CD4-positive, alpha-beta T cell treated with Interleukin-21 for 1 hour (primary cell): ENCODE measurements at places on chromosomes 7 and 10.

DNA sequence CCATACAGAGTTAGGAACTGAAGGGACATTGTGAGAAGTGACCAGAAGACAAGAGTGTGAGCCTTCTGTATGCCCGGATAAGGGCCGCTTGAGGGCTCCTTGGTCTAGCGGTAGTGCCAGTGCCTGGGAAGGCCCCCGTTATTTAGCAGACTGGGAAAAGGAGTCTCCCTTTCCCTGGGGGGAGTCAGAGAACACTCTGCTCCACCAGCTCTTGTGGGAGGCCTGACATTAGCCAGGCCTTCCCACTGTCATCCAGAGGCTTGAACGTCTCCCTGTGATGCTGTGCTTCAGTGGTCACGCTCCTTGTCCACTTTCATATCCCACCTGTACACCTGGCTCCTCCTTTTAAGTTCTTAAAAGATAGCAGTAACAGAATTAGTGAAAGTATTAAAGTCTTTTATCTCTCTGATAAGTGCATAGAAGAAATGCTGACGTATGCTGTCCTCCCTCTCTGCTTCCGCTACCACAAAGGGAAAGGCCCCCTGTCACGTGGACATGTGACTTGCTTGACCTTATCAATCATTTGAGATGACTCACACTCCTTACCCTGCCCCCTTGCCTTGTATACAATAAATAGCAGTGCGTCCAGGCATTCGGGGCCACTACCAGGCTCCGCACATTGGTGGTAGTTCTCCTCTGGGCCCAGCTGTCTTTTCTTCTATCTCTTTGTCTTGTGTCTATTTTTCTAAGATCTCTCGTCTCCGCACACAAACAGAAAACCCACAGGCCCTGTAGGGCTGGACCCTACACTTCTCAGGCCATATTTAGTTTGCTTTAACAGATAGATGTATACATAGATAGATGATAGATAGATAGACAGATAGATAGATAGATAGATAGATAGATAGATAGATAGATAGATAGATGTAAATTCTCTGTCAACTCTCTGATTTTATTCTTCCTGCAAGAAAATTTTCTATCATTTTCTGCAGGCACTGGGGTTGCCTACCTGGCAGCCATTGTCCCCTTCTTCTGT lies 131.5 kb upstream of the JCAD start:
- DNase-seq: no peak

DNA sequence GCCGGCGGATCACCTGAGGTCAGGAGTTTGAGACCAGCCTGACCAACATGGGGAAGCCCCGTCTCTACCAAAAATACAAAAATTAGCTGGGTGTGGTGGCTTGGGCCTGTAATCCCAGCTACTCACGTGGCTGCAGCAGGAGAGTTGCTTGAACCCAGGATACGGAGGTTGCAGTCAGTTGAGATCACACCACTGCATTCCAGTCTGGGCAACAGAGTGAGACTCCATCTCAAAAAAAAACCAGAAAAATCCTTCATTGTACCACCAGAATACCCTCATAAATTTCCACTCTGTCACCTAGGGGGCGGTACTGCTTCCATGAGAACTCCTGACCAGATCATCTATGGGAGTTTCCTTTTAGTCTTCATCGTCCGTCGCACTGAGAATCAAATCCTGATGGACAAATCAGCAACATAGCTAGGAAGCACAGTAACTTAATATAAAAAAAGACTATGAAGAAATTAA lies 225.8 kb upstream of the KLF14 start:
- peak; percentile 74 for DNase-seq

DNA sequence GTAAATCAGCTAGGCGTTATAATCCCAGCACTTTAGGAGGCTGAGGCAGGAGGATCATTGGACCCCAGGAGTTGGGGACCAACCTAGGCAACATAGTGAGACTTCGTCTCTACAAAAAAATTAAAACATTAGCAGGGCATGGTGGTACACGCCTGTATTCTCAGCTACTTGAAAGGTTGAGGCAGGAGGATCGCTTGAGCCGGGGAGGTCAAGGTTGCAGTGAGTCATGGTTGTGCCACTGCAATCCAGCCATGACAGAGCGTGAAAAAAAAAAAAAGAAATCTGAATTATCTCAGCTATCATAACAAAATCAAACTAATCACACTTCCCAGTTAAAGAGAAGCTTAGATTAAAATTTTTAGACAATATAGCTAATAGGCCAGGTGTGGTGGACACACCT lies 35.3 kb downstream of the ATAD1 start:
- DNase-seq: no peak

GRCh38 chr7:108134486-108134885 lies 4.3 kb upstream of the LAMB4 start:
- DNase-seq: no peak

- no peak for DNase-seq
Observed at GRCh38 chr7:140054751-140055150, 8.0 kb downstream of the PARP12 start.

DNA sequence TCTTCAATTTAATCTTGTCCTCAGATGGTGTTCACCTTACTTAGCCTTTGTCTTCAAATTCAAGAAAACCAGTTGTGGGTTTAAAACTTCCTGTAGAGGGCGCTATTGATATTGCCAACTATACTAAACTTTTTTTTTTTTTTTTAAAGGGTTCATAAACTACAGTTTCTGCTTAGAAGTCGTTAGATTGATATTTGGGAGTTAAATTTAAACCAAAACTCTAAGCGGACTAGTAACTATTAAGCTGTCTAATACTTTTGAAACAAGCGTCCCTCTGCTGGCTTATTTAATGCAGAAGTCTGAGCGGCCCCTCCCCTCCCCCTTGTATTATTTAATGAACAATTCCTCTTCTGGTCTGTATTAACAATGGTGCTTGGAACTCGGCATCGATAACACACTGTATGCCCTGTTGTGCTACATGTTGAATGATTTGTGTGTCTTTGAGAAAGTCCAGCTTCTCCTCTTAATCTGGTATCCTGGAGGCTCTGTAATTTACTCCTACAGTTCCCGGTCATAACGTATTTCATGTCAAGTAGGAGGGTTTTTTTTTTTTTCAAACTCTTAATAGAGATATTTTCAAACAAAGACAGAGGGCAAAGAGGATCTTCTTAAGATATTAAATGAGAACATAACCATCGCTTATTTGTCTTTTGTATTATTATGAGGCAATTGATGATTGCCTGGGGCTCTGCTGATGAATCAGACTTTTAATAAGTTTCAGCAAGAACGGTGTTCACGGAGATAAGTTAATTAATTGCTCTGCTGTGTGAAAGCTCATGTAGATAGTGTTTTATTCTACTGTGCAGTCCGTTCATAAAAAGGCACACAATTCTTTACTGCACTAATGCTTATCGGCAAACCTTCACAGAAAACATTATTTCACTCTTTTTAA lies 22.6 kb upstream of the CREB5 start:
- DNase-seq: peak; percentile 15

DNA sequence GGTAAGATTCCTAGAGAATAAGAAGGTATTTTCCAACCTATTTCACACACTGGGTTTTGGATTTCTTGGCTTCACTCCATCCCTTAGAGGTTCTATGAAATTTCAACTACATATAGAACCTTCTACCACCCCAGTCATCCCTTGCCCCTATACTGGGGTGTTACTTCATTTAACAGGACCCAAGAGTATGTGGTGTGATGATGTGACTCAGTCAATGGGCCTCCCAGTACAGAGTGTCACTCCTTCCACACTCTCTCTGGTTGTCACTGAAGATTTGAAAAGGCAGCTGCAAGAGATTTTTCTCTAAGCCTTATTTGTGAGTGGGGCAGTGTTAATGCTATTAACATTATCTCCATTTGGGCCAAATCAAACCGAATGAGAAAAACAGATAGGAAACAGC lies 33.5 kb downstream of the FGFBP3 start:
- DNase-seq: no peak

GRCh38 chr10:104043185-104043830 lies 42.4 kb downstream of the COL17A1 start:
- no peak for DNase-seq

DNA sequence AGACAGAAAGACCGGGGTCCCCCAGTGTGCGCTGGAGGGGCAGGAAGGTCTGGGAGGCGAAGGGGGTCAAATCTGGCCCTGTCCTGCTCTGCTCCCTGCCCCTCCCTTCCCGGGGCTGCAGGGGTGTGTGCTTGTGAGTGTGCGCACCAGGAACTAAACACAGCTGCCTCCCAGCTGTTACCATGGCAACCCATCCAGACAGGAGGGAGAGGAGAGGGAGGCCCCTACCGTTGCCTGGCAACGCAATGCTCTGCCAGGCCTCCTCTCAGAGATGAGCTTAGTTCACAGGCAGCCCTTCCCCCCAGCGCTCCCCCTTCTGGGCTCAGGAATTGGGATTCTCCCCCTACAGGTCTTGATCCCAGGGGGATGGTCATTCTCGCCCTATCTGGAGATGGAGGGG lies 6.1 kb downstream of the NYAP1 start:
- DNase-seq: peak; percentile 53

DNA sequence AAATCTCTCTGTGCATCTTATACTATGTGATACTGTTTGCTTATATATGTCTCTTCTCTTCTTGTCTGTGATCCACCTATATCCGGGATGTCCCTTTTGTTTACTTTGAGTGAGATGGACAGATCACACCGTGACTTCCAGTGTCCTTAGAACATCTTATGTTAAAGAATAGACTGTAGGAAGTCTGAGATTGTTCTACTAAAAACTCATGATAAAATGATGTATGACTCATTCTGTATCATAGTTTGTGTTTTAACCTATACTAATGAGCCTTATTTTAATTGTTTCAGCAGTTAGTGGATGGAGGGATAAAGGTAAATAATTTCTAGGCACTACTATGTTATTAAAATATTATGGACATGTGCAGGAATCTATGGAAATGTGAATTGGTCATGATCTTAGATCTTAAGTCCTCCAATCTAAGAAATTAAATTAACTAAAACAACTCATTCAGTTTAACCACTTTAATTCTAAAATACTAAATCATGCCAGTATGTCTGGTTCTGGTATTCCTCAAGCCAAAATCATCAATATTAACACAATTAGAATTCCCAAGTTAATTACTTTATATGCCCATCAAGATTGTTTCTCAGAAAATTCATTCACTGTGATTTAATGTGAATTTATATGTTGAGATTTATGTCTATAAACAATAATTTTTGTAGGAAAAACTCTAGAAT lies 32.0 kb downstream of the ITGB8 start:
- DNase-seq: no peak

DNA sequence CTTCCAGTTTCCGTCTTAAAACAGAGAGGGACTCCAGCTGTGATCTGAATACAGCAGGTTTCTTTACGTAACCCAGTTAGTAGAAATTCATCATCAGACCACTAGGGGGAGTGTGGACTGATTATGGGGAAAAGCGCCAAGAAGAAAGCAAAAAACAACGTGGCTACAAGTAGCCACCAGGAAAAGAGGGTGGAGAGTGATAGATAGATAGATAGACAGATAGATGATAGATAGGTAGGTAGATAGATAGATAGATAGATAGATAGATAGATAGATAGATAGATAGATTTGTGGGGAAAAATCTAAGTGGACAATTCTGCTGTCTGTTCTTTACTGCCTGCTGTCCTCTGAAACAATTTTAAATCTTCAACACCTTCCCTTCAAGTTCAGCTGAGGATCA lies 12.7 kb upstream of the AKR1B10 start:
- DNase-seq: peak; percentile 66

DNA sequence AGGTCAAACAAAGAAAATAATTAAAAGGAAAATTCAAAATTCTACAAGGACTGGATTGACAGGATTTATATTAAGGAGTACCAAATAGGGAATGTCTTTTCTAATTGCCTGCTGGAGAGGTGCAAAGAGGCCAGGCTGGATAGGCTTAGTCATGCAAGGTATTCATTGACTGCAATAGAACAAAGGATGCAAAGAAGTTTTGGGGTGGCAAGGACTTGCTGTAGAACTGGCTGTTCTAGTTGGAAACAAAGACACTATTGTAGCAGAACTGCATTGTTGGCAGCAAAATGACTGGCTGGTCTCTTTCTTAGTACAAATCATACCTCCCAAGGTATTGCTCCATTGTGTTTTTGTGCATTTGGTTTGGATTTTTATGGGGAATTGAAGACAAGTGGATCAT lies 10.1 kb downstream of the ITGB8 start:
- DNase-seq: no peak

DNA sequence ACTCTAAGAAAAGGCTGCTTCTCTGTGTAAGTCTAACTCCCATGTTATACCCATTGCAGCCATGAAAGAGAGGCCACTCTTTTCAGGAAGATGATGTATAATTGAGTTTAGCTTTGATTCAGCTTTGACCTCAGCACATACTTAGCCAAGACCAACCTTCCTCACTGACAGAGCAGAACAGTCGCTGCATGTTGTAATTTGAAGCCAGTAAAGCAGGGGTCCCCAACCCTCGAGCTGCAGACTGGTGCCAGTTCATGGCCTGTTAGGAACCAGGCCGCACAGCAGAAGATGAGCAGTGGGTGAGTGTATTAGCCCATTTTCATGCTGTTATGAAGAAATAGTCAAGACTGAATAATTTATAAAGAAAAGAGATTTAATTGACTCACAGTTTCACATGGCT lies 223.9 kb downstream of the GPR158 start:
- no peak for DNase-seq

DNA sequence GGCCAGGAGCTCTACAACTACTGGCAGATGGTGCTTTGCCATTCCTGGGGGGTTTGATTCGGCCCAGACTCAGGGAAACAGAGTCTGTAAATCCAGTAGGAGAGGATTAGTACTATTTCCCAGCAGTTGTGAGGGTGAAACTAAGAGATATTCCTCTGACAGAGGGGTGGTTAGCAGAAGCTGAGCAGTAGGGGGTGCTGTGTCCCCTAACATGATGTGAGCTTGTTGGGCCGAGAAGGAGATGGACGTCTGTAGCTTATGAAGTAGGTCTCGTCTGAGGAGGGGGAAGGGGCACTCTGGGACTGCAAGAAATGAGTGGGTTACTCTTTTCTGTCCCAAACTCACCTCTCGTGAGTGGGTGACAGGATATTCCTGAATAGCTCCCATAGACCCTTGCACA lies 179.2 kb upstream of the MBL2 start:
- peak; percentile 4 for DNase-seq

DNA sequence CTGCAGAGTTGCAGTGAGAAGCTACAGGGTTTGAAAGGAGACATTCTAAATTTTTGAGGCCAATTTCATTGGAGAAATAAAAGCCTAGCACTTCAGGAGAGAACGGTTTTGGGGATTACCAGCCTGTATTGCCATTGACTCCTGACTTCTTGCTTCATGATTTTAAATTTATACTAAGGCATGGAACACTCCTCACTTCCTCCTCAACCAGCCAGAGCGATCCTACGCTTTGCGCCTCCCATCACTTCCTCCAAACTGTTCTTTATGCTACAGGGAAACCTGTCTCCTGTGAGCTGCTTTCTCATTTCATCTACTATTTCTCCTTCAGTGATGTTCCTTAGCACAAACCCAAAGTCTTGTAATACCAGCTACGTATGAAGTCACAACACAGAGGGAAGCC lies 495.1 kb downstream of the SUGCT start:
- no peak for DNase-seq
